Stimulated activated CD4-positive, alpha-beta T cell treated with anti-CD3 and anti-CD28 coated beads, Interleukin-12 subunit alpha, Interleukin-12 subunit beta, amount 100 ng/mL, for 24 hours (primary cell): ENCODE measurements at places on chromosomes 5 and 9.

DNA sequence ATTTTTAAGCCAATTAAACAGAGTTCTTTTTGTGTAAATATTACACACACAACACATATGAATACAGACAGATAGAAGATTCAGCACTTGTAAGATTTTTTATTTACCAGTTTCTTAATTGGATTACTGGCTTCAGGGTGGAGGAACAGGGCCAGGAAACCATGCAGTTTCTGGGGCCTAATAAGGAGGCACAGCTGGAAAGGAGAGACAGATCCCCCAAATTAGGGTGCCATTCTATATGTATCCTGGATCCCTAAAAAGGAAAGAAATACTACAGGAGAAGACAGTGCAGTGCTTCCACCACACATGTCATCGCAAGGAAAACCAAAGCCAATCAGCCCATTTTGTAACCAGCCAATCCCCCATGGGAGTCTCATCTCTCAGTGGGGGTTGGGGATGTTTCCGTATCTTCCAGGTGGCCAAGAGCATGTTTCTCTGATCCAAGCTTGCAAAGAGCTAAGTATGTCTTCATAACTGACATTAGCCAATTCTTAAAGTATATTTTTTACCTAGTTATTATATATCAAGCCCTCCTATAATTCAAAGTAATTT lies 15.8 kb upstream of the ABO start:
- no peak for DNase-seq

GRCh38 chr9:20623021-20623747 lies 885 bp upstream of the MLLT3 start:
- DNase-seq: peak; percentile 45

DNA sequence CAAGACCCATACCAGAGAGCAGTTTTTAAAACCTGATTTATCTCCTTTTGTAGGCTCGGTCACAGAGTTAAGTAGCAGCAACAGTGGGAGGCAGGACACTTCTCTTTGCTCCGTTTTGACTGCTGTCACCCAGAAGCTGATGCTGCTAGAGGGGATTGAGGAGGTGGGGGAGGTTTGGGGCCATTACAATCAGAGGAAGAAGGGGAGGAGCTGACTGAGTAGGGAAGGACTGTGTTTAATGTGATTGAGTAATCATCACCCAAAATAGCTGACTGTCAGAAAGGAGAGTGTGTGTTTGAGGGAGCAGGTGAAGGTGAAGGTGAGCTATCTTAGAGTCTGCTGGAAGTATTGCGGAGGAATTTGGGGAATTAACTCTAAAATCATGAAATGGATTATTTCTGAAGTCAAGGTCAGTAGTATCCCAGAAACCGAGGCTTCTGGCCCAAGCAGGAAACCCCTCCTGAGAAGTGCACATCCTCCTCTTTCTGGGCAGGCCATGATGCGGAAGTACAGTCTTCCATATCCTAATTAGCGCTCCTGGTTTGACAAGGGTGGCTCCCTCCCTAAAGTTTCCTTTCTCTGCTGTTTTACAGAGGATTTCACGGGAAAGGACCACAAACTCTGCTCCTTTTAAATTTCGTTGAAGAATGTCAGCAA lies 214.9 kb downstream of the PLK2 start:
- DNase-seq: no peak

- no peak for DNase-seq
Observed at GRCh38 chr5:60510049-60510448, 189.9 kb downstream of the DEPDC1B start.

- no peak for DNase-seq
Observed at GRCh38 chr9:98974554-98974953, 30.8 kb downstream of the COL15A1 start.

GRCh38 chr9:127144670-127145445 lies 22.4 kb upstream of the ANGPTL2 start:
- no peak for DNase-seq

- no peak for DNase-seq
Observed at GRCh38 chr5:172695232-172696054, 54.4 kb downstream of the NEURL1B start.

DNA sequence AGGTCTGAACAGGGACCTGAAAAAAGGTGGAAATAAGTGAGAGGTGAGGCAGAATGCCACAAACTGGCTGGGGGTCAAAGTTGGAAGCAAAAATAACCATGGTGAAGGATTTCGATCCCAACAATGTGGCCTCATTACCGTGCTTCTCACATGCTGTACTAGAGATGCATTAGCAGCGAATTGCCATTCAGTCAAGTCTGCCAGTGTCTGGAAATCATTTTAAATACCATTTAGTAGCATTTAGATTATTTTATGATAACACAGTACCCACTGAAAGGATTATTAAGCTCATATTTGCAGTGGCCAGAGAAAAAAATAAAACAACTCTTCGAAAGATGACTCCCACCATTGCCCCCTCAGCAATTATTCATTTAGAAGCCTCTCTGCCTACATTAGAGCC lies 294.6 kb upstream of the SLC24A2 start:
- no peak for DNase-seq

DNA sequence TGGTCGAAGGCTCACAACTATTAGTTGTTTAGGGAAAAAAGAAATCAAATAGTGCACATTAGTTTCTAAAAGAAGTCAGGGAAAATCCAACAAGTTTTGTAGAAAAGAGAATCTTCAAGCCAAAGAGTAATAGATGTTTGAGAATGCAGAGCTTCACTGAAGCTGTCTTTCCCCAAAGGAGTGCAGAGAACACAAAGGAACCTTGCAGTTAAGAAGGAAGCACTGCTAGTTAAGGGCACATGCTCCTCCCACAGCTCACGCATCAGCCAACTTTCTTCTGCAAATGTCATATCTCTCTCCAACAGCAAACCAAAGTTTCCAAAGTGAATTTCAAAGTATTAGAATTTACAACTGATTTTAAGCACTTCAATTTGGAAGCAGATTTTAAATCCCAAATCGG lies 116.4 kb upstream of the FST start:
- no peak for DNase-seq

DNA sequence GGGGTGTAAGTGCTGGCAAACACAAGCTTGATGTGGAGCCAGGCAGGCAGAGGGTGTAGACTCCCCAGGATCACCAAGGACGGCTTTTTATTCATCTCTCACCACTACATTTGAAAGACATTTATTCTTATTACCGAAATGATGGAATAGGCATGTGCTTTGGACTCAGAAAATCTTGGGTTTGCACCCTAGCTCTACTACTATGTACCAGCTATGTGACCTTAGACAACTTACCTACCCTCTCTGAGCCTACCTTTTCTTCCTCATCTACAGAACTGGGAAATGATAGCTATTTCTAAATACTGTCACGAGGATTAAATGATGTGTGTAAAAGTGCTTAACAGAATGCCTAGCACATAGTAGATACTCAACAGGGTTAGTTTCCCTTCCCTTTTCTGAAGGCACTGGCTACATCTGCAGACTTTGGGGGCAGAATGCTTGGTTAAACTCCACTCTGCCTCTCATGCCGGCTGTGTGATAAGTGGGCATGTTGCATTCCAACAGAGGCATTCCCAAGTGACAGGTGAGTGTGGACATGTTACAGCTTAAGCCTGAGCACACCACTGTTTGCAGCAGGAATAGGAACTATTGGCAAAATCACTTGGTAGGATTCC lies 94.8 kb downstream of the SLC1A3 start:
- DNase-seq: no peak

GRCh38 chr5:24141046-24141445 lies 503.7 kb downstream of the CDH10 start:
- no peak for DNase-seq

DNA sequence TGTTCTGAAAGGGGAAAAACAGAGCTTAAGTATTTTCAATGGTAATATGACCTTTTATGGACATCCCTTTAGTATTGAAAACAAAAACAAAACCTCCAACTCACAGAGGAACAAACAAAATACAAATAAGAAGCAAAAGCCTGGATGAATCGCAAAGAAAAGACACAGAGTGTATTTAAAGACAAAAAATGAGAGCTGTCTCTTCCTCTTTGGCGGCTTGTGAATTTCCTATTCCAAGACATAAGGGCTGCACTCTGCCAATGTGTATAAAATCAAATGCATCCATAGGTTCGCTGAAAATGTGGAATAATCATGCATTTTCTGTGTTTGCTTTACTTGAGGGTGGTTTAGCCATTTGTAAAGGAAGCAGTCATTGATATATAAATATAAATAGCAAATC lies 739.3 kb upstream of the ZNF608 start:
- no peak for DNase-seq

GRCh38 chr9:115401756-115402327 lies 283.9 kb upstream of the TNC start:
- DNase-seq: no peak

DNA sequence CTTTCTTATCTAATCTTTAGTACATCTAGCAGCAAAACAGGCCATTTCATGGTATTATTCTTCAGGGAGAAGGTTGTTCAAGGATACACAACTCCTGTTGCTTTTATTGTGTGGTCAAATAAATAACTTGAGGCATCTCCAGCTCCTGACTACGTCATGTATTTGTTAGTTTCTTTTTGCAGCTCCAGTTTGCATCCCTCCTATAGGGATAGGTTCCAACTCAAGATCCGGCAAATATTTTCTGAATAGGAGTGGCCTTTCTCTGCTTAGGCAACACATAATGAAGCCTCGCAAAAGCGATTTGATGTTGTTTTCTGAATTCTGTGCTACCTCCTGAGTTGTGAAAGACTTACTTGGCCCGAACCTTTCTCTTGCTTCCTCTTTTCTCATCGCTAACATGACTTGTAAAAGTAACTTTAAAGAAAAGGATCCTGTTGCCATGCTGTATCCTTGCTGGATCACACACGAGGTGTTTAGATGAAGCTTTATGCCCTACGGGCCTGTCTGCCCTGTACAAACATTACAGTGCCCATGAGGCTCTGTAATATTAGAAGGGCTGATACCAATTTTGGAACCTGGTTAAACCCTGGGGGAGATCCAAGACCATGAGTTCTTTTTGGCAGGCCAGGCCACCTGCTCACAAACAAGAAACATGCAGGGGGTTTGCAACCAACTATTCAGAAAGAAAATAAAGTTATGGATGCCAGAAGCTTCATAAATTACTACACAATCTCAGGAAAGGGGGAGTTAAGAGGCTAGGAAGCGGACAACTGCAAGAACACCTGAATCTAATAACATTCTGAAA lies 149.8 kb upstream of the FGF10 start:
- no peak for DNase-seq

- no peak for DNase-seq
Observed at GRCh38 chr9:133529457-133529856, 4.7 kb upstream of the MYMK start.

- DNase-seq: no peak
Observed at GRCh38 chr9:79768194-79768593, 196.4 kb downstream of the TLE4 start.

DNA sequence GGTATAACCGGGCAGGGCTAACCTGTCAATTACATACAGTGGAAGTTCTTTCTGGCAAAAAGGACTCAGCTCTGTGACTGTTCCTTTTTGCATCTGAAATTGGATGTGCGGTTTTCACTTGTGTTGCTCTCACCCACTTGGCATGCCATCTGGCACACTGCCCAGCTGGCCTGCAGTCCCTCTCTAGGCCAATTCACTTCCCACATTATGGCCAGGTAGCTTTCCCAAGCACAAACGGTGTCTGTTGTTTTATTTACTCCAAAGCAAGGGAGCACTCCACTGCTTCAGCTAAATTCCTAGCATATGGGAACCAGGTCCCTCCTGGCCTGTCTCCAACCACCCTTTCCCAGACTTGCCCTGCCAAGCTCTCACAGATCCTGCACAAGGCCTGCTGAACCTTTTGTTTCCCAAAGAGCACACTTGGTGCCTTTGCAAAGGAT lies 132.5 kb downstream of the SEMA6A start:
- DNase-seq: no peak

- DNase-seq: no peak
Observed at GRCh38 chr5:160926428-160926827, 74.4 kb upstream of the ATP10B start.

- no peak for DNase-seq
Observed at GRCh38 chr5:116681334-116682013, 106.9 kb upstream of the SEMA6A start.

GRCh38 chr9:35116898-35117551 lies 1.4 kb upstream of the ATOSB start:
- peak; percentile 71 for DNase-seq

DNA sequence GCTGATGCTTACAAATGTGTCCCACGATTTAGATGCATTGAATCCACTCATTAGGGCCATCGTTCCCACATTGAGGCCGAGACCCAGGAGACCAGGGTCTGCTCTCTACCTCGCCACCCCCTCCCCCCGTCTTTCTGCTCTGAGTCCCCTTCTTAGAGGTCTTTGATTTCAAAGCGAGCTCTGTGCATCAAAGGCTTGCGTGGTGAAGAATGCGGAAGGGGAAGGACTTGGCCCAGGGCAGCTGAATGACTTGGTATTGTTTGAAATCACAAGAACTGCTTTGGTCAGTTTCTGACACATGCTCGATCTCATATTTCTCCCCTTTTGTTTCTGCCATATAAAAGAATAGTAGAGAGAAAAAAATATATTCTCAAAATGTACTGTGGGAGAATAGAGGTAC lies 78.3 kb upstream of the IRX1 start:
- no peak for DNase-seq

DNA sequence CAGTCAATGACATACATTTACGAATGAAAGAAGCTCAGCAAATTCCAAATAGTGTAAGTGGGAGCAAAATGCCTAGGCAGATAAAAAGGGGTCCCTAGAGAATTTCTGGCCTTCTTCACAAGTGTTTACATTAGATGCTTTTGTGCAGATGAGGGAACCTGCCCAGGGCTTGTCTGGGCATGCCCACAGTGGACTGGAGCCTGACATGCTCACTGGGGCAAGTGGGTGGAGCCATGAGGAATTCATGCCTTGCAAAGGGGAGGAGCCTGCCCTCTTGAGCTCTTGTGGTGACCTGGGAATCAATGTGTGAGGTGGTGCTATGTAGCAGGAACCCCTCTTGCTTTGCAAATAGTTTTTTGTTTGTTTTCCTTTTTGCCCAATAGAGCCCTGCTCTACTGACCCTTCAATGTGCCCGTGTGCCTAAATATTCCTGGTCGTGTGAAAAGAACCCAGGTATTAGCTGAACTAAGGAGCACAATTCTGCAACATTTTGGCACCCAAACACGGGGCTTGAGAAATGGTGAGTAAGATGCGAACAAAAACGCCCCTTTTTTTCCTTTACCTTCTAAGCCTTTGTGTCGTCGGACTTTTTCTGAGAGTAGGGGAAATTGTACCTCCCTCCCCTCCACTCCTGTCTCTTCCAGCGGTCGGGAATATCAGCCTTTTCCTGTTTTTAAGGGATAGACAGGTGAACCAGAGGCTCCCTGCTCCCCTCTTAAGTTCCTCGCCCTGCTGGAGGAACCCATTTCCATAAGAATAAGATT lies 433.8 kb upstream of the CDH9 start:
- DNase-seq: no peak
